ENCODE measurements at places on chromosomes 7 and 10.
A peak's percentile ranks its signal among the peaks of the same experiment; 100 is the strongest.

DNA sequence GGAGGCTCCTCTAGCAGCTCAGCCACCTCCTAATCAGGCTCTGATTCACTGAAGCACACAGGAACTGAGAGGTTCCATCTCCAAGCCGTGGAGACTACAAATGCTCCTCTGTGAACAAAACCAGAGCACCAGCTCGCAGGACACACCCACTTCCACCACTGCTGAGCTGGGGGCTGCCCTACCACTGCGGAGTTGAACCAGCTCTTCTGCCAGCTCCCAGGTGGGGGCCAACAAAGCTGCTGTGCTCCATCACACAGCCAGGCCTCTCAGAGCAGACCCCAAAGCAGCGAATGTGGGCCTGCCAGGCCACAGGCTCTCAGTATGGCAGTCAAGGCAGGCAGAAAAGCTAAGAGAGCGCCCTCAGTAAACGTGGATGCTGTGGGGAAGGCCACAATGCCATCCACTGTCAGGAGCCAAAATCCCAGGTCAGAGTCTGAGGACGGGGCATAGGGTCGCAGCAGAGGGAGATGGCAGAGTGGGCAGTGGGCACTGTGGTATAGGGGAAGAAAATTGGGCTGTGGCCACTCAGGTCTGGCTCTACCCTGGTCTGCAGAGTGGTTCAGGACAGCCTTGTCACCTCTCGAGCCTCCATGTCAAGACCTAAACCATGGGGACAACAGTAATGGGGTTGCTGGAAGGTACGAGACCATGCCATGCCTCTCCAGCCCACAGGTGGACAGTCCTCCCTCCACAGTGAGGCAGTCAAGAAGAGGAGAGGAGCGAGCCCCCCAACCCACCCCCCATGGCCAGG, 82.1 kb downstream of the GRID1 start:
- no peak for DNase-seq

DNA sequence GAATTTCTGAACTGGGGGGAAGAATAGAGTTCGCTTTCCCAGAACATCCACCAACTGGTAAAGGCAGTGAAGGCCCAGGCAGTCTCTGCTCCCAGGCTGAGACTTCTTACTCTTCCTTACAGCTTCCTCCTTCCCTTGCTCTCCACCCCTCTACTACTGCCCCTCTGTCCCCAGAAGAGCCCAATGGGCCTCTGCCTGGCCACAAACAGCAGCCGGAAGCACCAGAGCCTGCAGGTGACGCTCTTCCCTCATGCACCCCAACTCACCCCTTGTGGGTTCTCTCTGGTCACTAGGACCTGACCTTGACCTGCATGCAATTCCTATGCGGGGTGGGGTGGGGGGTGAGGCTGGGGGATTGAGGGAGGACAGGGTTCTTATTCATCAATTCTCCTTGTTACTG, 16.5 kb downstream of the FAM131B start:
- DNase-seq, result no peak

DNA sequence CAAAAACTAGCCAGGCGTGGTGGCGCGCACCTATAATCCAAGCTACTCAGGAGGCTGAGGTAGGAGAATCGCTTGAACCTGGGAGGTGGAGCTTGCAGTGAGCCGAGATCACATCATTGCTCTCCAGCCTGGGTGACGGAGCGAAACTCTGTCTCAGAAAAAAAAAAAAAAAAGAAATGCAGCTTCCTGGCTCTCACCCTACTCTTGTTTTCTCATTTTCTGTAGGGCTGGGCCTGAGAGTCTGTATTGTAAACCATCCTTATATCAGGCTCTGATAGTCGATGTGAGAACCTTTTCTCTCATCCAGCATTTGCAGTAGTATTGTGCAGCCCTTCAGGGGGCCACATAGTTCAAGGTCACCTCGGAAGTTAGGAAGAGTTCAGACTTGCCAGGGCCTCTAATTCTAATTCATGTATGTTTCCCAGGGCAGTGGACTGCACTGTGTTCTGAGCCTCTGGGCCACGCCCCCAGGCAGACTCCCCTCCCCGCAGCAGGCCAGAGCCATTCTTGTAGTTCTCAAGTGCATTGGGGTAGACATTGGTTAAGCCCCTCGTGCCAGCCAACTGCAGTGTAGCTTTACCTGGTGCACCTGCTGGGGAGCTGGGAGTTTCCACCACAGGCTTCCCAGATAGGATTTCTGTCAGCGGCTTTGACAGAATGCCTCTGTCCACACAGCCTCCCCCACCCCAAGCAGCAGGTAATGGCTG, 38.3 kb upstream of the PDCD4 start:
- peak; percentile 21 for DNase-seq

GRCh38 chr7:120360918-120361317, 87.9 kb downstream of the KCND2 start:
- DNase-seq, result no peak

- DNase-seq, result no peak
These were observed 406.7 kb downstream of the PARD3 start for GRCh38 chr10:34408381-34408780.

GRCh38 chr10:5828725-5829124, 15.5 kb upstream of the GDI2 start:
- DNase-seq, result no peak

- no peak for DNase-seq
These were observed 534.6 kb downstream of the TFEC start for GRCh38 chr7:115496006-115496405.

- DNase-seq, result no peak
These were observed 46.6 kb downstream of the SH3PXD2A start for GRCh38 chr10:103808780-103809179.

DNA sequence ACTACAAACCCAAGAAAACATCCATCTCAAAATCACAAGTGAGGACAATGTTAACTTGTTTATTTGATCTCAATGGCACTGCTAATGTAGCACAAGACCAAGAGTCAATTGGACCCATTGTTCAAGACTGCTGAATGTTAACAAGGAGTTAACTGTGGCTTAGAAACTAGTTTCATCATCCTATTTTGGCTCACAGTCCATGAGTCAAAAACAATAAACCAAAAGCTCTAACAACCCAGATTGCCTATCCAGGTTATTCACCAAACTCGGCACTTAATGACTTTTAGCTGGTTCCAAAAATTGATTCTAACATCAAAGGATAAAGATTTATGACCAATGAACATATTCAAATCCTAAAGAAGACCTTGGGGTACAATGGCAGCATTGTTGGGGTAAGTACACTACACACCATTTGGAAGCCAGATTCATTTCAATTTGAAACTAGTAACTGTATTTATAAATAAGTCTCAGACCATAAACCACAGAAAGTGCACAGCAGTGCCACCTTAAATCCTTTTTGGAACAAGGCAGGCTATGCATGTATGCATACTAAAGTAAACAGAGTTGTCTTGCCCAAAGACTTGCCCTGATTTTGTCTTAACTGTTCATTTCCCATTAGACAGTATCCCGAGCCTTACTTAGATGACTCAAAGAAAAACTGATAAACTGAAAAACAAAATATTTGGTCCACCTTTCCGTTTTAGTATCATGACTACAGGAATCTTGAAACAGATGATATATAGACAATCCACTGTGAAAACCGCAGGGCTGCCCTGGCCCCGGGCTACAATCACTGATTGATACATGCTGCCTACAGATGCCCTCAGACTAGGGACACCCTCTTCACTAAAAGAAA, 84.5 kb downstream of the SRPK2 start:
- DNase-seq, result no peak

DNA sequence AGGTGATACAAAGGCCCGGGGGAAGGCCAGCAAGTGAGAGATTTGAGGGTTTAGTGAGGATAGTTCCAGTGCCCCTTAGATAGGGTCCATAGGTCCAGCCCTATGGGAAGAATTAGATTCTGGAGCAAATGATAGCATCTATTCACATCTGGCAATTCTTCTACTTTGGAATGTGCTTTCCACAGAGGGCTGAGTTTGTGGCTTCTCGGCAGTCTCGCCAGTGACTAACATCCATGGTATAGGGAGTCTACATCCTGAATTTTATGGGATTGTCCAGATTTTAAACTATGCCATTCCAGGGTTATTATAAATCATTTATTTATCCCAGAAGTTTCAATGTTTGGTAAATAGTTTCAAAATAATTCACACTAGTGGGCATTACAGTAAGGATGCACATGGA, 207.3 kb upstream of the ADO start:
- no peak for DNase-seq

DNA sequence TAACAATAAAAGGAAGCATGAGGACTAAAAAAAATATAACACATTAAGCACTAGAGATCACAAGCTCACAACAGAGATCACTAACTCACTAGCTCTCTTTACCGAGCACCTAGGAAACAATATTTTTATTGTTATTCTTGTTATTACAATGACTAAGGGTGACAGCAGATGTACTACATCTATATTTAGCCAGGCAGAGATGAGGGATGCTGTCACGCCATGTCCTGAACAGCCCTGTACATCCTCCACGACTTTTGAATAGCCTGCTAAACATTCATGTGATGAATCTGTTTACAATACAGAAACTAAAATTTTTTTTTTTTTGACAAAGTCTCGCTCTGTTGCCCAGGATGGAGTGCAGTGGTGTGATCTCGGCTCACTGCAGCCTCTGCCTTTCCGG, 22.7 kb downstream of the FAM133B start:
- no peak for DNase-seq

- DNase-seq, result no peak
These were observed 171.2 kb downstream of the REEP3 start for GRCh38 chr10:63692220-63692896.

DNA sequence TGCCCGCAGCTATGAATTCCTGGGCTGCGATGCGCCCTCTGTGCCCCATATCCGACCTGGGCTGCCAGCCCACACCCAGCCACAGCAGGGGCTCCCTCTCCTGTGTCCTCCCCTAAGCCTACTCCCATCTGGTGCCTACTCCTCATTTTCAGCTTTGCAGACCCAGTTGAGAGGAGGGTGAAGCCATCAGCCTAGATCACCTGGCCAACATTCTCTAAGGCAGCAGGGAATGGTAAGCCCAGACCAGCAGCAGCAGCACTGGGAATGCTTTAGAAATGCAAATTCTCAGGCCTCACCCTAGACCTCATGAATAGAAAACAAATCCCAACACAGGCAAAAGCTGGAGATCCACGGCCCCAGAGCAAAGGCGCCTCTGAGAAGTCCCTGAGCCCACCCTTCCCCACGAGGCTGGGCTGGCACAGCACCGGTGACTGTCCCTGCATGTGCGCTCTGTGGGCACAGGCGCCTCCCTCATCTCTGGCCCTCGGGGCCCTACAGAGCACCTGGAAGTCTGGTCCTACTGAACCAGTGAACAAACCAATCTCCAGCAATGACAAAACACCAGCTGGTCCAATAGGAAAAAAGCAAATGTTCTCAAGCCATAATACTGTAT, 161.4 kb downstream of the GFRA1 start:
- no peak for DNase-seq

DNA sequence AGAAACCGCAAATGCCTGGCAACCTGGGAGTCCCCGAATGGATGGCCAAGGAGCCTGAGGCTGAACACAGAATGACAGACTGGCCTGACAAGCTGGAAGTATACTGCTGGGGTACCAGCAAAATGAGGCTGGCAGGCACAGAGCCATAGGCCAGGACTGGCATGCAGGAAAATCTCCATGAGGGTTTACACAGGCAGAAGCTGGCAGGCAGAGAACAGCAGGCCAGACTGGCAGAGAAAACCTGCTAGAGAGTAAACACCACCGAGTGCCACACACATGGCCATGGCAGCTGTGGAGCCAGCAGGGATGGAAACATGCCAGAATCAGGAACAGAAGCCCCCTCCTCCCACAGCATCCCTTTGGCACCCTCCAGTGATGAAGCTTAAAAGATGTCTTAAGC, 63.4 kb downstream of the CRPPA start:
- no peak for DNase-seq

- DNase-seq, result no peak
These were observed 6.5 kb upstream of the VWC2 start for GRCh38 chr7:49766966-49767365.

DNA sequence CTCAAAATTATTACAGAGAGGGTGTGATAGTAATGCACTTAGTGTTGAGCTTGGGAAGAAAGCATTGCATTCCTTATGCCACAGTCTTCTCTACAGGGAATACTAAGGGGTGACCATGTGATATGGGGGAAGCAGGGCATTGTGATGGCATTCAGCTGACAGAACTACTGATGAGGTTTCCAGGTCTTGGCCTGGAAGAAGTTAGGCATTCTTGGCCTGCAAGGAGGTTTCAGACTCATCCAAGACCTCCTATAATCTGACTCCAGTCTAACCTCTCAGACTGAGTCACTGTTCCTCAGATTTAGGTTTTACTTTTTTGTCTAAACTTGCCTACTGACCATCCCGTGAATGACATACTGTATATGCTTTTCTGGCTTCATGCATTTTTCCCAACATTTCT, 7.9 kb downstream of the STMP1 start:
- DNase-seq, result no peak

DNA sequence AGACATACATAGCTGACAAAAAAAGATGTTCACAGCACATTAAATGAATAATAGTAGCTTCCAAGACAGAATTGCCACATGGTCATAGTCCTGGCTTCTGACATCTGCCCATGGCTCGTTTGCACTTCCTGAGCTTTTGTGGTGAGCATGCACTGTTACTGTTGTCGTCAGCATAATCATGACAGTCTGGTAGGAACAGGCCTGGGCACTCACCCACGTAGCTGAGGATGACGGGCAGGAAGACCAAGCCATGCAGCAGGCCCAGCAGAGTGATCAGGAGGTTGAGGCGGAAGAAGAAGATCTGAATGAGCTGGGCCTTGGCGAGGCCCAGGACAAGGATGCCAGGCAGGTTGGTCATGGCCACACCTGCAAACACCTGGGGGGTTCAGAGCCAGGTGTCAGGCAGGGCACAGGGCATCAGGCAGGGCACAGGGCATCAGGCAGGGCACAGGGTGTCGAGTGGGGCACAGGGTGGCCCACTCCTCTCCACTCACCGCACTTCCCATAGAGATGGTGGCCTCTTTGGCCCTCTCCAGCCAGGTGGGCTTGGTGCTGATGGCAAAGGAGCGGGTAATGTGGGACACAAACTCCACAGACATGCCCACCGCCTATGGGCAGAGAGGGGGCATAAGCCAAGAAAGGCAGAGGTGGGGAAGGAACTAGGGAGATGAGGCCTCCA, 25.3 kb upstream of the NUDCD3 start:
- DNase-seq, result no peak

- DNase-seq, result no peak
These were observed 35.1 kb downstream of the SDK1 start for GRCh38 chr7:3336042-3336665.

GRCh38 chr7:132901241-132901640, 180.6 kb downstream of the CHCHD3 start:
- no peak for DNase-seq

- DNase-seq, result no peak
These were observed 227.7 kb downstream of the KCNMA1 start for GRCh38 chr10:77409697-77410471.
